ENCODE measurements at places on chromosomes 2 and 18.

GRCh38 chr2:166361351-166362153, 14.2 kb downstream of the SCN9A start:
- peak; percentile 68 for DNase-seq

DNA sequence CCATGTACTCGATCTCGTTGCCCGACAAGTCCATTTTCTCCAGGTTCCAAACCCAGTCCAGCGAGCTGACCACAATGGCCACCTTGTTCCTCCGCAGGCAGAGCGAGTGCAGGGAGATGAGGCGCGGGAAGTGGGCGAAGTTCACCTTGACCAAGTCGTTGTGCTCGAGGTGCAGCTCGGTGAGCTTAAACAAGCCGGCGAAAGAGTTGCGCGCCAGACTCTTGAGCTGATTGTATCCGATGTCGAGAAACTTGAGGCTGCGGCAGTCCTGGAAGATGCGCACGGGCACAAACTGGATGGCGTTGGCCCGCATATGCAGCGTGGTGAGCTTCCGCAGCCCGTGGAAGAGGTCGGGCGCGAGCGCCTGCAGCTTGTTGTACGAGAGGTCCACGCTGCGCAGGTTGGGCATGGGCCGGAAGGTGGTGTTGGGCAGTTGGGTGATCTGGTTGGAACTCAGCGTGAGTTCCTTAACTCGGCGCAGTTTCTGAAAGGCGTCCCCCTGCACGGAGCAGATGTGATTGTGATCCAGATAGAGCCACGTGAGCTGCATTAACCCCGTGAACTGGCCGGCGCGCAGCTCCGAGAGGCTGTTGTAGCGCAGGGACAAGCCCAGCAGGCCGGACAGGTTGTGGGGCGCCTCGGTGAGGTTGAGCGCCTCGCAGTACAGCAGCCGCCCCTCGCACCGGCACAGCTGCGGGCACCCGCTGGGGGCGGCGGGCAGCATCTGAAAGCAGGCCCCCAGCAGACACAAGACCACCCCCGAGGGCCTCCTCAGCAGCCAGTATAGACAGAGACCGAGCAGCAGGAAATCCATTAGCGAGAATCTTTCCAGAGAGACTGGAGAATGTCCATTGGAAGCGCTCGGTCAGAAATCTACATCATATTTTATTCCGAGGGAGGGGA, 1.3 kb downstream of the LRRTM1 start:
- no peak for DNase-seq

DNA sequence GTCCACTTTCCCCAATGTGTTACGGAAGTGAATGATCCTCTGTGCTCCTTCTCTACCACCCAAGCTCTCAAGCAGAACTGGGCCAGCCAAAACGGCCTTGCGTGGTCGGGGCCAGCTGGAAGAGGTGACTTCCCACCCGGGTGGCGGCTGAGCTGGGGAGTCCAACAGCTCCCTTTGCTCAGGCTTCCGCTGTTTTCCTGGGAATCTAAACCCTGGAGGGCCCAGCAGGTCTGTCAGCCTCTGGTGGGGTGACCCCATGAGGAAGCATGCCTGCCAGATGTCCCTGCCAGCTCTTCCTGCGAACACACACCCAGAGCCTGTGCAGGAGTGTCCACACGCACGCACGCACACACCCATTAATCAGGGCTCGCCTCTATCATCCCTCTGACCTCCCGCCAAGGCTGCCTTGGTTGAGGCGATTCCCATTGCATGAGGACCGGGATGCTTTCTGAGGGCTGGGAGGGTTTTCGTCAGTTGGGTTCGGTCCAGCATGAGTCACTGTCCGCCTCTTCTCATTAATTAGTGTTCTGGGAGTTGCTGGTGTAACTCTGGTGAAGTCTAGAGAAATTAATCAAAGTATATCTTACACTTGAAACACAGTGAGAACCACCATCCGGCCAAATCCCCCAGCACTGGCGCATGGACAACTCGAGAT, 90.6 kb downstream of the TWIST2 start:
- DNase-seq = peak; percentile 86

DNA sequence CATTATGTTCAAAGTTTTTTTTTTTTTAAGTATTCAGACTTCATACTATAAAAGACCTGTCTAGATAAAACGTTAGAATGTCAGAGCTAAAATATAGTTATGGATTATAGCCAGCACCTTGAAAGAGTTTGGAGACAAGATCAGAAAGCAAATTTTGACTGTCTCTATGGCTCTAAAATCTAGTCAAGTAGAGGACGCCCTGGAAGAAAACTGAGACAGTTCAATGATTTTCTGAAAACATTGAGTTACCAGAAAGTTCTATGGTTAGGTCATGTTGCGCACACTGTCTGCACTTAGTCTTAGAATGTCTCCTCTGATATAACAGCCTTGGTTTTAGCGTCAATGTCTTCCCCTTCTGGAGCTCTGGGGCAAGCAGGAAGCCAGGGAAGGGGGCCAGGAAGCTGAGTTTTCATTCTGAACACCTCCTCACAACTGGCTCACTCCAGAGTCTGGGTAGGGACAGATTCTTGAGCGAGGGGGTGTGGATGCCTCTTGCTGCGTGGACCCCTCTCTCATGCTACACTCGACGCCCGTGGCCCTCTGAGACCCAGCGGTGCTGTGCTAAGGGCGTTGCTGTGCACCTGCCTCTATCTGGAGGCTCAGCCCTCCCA, 99.5 kb downstream of the RNF144A start:
- no peak for DNase-seq

DNA sequence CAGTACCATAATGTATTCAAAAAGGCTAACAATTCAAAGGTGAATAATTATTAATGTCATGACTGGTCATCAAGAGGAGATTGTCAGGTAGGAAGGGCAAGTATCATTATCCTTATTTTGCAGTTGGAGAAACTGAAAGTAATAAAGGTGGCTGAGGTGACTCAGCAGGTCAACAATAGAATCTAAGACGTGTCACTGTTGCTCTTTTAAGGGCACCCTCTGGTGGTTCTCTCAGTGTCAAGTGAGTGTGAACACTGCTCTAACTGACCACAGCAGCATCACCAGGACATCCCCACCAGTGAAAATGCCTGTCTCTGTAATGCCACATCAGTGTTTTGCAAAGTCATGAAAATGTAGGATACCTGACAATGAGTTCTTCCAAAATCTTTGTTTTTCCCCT, 69.7 kb downstream of the DCC start:
- no peak for DNase-seq

DNA sequence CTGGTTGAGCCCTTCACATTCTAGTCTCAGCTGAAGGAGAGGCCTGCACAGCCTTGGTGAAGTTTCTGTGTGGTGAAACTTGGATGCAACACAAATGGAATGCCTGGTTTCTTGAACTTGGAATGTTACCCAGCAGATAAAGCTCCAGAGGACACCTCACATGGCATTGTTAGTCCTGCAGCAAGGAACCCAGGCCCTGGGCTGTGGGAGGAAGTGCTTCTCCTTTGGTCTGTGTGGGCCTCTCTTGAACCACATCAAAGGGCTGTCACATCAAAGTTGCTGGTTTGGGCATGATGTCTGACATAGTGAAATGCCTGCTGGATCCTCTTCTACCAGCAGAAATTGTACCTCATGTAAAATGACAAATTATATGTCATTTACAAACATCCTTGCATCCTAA, 198.5 kb downstream of the FHOD3 start:
- no peak for DNase-seq

DNA sequence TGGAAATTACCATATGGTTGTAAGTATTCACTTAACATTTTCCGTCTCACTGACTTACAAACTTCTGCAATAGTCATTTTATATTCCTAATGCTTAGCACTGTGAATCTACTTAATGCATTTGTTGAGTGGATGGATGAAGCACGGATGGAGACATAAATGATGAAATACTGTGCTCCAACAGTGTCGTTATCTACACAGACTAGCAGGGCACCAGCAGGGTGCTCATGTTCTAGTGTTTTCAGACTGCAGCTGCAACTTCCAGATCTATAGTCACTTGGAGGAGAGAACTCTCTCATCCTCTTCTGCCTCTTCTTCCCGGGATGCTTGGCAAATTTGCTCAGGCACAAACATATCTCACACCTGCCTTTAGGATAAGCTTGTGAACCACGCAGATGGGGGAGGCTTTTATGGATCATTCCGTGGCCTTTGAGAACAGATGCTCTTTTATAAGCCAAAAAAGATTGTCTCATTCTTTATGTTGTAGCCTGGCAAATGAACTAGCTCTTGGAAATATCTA, 797.7 kb downstream of the MBD2 start:
- no peak for DNase-seq

- peak; percentile 94 for DNase-seq
Observed at GRCh38 chr2:73233932-73234832, at the start of gene CCT7. TSS of gene CCT7 (plus strand) at chr2:73234308. CDS start at chr2:73234379, 71 bp downstream.

DNA sequence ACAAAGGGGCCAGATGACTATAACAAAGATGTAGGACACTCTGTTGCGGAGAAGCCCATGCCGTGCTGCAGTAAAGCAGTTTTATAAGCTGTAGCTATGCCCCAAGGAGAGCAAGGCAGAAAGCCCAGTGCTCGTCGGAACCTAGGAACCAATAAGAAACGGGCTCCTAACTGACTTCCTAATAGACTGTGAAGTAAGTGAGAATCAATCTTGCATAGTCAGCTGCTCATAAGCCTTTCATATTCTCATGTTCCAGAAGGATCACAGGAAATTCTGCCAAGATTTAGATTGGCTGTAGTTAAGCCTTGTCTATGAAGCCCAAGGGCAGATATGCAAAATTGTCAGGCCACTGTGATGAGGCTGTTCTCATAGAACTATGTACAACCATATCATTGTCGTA, 98.4 kb downstream of the RTTN start:
- DNase-seq = no peak

- no peak for DNase-seq
Observed at GRCh38 chr2:204353823-204354222, 191.5 kb upstream of the PARD3B start.
